Endothelial cell (in vitro differentiated cells): ENCODE measurements at places on chromosomes 13 and 19.

GRCh38 chr13:33125821-33126570, 109.8 kb downstream of the KL start:
- no peak for DNase-seq

GRCh38 chr19:58555920-58556621, 1.2 kb upstream of the CHMP2A start:
- no peak for DNase-seq

GRCh38 chr13:74461011-74461410, 326.8 kb upstream of the KLF12 start:
- no peak for DNase-seq

DNA sequence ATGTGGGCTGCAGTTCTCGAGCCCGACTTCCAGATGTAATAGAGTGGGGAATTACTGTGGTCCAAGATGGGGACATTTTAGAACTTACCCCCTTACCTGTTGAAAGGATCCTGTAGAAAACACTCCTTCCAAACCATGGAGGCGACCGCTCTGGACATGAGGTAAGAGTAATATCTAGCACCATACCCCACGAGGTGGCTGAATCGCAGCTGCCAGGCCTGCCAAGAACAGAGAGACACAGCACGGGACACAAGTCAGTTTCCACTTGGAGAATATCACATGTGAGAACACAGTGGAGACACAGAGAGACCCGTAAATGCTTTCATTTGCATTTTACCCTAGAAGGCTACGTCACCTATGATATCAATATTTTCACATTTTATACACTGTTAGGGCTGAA, 129.2 kb downstream of the MIPEP start:
- DNase-seq = no peak

DNA sequence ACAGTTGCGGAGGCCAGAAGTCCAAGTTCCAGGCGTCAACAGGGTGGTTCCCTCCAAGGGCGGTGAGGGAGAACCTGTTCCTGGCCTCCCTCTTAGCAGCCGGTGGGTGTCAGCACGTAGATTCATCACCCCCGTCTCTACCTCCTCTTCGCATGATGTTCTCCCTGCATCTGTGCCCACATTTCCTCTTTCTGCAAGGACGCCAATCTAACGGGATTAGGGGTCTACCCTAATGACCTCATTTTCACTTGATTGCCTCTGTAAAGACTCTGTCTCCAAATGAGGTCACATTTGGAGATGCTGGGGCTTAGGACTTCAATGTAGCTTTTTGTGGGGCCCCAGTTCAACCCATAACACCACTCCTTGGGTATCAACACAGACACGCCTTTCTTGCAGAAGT, 38.5 kb downstream of the DPF1 start:
- no peak for DNase-seq

DNA sequence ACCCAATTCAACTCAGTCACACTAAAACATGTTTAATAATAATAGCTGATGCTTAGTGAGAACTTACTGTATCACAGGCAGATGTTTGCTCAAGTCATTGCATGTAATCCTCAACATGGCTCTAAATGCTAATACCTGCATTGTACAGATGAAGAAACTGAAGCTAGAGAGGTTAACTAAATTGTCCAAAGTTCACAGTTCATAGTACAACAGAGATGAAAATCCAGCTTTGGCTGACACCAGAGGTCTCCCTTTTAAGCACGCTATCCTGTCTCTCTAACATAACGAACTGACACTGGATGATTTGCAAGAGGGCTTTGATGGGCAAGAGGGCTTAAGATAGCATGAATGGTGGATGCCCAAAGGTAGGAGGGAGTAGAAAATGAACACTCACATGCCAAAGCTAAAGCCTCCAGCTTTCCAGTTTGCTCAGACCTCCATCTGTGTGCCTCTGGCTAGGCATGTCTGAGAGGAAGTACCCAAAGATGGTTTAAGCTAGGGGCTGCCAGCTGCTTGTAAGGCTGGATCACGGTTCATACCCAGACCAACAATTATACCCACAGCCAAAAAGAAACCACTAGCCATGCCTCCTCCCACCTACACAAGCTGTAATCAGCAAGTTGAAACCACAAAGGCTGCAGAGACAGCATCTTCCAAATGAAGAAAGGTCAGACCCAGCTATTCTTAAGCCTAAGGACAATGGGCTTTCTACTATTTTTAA, 196.9 kb upstream of the UBL3 start:
- DNase-seq = no peak

- DNase-seq = no peak
These were observed 4.6 kb downstream of the CPAMD8 start for GRCh38 chr19:17021793-17022590.

DNA sequence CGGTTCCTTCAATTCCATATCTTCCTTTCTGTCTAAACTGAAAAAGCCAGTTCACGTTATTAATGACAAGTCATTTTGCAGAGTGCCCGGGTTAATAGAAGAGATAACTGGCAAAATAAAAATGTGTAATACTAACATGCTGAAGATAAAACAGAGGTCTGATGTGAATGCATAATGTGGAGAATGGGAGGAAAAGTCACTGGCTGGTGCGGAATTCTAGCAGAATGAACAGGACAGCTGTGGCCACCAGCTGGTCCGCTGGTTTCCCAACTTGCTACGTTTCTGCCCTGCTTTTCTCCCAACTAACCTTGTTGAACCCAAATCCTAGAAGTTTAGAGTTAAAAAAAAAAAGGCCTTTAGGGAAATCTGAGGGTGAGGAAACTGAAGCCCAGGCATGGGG, 42.4 kb downstream of the PCDH8 start:
- no peak for DNase-seq

- DNase-seq = no peak
These were observed 98.1 kb upstream of the AKAP11 start for GRCh38 chr13:42173789-42174343.

DNA sequence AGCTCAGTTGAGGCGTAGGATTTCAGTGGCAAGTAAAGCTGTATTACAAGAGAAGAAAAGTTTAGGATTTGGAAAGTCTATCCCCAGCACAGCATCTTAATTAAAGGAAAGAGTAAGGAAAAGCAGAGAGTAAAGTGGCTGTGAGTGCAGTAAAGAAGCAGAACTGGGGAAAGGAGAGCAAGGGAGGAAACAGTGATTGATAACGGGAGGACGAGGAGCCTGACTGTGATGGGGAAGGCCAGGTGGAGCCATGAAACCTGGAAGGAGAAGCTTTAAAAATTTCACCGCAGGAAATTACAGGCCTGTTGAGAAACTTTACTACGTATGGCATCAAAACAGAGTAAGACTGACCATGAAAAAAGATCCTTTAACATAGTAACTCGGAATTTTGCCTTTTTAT, 175.6 kb downstream of the SHISA2 start:
- DNase-seq = no peak
